ENCODE measurements at places on chromosomes 3 and 15.

GRCh38 chr3:18018491-18019160, 276.2 kb upstream of the TBC1D5 start:
- no peak overlapping the region for H3K27ac ChIP-seq
- no peaks in the 10 kb centered on the region for H3K27me3 ChIP-seq
- no peaks in the 10 kb centered on the region for H3K36me3 ChIP-seq
- H3K4me1 ChIP-seq: no peaks in the 10 kb centered on the region
- no peak overlapping the region for H3K4me3 ChIP-seq
- DNase-seq: no peak

DNA sequence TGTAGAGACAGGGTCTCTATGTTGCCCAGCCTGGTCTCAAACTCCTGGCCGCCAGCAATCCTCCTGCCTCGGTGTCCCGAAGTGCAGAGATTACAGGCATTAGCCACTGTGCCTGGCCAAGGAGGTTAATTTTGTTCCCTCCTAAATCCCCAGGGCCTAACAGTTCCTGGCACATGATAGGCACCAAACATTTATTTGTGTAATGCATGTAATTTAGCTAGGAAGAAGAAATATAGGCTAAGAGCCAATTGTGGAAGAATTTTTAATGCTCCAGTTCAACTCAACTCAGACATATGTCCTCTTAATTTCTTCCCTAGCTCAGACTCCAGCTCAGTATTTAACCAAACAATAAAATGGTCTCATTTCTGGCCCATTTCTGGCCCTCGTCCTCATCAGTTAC, 7.7 kb upstream of the ZNF592 start:
- H3K27me3 ChIP-seq: no peaks in the 10 kb centered on the region
- no peak for DNase-seq
- no peak overlapping the region for H3K4me3 ChIP-seq
- no peaks in the 10 kb centered on the region for H3K4me1 ChIP-seq
- H3K27ac ChIP-seq: no peak overlapping the region
- H3K36me3 ChIP-seq: no peaks in the 10 kb centered on the region

DNA sequence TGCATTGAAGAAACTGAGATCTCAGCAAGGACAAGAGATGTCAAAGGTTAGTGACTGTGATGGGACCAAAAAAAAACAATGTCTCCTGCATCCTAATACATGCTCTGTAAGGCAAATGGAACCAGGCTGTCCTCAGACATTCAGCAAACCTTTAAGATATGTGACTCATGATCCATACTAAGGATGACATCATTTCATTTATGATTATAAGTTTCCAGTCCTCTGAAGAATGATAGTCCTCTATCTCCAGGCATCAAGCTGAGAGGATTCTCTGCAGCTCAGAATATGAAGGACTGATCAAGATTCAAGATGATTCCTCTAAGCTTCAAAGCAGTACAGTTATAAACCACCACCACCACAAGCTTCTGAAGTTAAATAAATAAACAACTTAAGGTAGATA, 47.6 kb downstream of the SSR3 start:
- no peak overlapping the region for H3K27ac ChIP-seq
- no peaks in the 10 kb centered on the region for H3K36me3 ChIP-seq
- H3K27me3 ChIP-seq: peaks cover 11% of the 10 kb centered on the region
- 0 out of 2 replicates have a peak, but pooled peaks cover 4% of the 10 kb centered on the region for H3K4me1 ChIP-seq

- H3K27ac ChIP-seq: no peak overlapping the region
- no peaks in the 10 kb centered on the region for H3K4me1 ChIP-seq
- H3K27me3 ChIP-seq: no peaks in the 10 kb centered on the region
- no peak for DNase-seq
These were observed 35.0 kb downstream of the SATB1 start for GRCh38 chr3:18390024-18390660.

GRCh38 chr15:29534378-29534777, 264.8 kb upstream of the NSMCE3 start:
- DNase-seq: no peak
- H3K27me3 ChIP-seq: peaks cover 55% of the 10 kb centered on the region
- no peak overlapping the region for H3K27ac ChIP-seq
- H3K4me1 ChIP-seq: no peaks in the 10 kb centered on the region
- H3K36me3 ChIP-seq: no peaks in the 10 kb centered on the region

DNA sequence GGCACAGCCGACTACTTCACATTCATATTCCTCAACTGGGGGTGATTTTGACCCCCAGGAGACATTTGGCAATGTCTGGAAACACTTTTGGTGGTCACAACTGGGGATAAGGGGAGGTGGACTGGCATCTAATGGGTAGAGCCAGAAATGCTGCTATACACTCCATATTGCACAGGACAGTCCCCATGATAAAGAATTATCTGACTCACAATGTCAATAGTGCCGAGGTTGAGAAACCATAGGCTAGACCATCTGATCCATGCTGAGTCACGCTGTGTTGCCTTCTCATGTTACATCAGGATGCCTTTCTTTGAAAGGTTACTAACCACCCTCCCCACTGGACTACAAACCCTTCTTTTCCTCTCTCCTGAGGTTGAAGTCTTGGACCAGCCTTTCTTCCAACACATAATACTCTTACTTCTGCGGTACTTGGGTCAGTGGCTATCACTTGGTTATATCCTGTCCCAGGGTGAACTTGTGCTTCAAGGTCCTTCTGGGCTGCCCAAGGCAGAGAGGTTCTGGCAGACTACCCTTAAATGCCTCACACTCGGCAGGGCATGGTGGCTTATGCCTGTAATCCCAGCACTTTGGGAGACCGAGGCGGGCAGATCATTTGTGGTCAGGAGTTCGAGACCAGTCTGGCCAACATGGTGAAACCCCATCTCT, 68.8 kb downstream of the CTNNB1 start:
- peaks cover 36% of the 10 kb centered on the region for H3K4me1 ChIP-seq
- peak; percentile 99 for DNase-seq
- H3K36me3 ChIP-seq: no peaks in the 10 kb centered on the region
- H3K4me3 ChIP-seq: no peak overlapping the region

GRCh38 chr3:168090306-168091085, 5.2 kb downstream of the GOLIM4 start:
- DNase-seq: no peak
- H3K27ac ChIP-seq: no peak overlapping the region
- H3K36me3 ChIP-seq: no peaks in the 10 kb centered on the region
- H3K27me3 ChIP-seq: no peaks in the 10 kb centered on the region
- peaks cover 24% of the 10 kb centered on the region for H3K4me1 ChIP-seq
- no peak overlapping the region for H3K4me3 ChIP-seq

DNA sequence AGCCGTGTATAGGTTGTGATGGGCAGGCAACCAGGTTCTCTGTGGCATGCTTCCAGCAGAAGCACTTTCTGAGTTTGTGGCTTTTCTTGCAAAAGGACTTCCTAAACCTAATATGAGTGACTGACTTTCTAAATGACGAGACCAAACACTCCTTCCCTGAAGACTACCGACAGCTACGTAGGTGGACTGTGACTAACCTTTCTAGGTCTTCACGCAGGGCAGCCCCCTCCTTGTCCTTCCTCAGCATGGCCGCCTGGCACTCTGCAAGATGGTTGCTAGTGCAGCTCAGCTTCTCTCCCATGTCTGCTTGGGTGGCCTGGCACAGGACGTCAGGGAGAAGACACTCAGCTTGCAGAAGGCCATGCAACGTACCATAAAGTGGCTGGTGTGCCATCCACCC, 20.9 kb downstream of the CXCR6 start:
- H3K4me3 ChIP-seq: no peak overlapping the region
- DNase-seq: no peak
- H3K27me3 ChIP-seq: no peaks in the 10 kb centered on the region
- no peaks in the 10 kb centered on the region for H3K4me1 ChIP-seq
